GM12891 (cell line): ENCODE measurements at places on chromosomes 4 and X.

- DNase-seq, result no peak
These were observed 1.6 kb upstream of the JCHAIN start for GRCh38 chr4:70667740-70668535.

DNA sequence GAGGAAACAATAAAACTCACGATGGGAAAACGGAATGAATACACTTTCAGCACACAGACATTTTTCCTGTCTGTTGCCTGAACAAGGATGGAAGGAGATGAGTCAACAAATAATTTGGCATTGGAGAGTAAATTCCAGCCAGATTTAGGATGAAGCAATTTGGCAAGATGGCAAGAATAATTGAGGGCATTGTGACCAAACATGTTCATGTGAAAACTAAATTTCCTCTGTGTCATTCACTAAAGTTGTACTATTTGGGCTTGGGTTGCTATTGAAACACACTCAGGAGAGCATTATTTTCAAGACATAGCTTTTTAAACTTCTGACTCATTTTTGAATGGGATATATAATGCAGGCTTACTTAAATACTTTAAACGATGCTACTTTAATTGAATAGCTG is 1614.4 kb downstream of the PCDH19 start:
- no peak for DNase-seq

- no peak for DNase-seq
These were observed 56.5 kb downstream of the ARAP2 start for GRCh38 chr4:36187723-36188333.

GRCh38 chrX:110399497-110399896 is 40.8 kb downstream of the RTL9 start:
- no peak for DNase-seq

DNA sequence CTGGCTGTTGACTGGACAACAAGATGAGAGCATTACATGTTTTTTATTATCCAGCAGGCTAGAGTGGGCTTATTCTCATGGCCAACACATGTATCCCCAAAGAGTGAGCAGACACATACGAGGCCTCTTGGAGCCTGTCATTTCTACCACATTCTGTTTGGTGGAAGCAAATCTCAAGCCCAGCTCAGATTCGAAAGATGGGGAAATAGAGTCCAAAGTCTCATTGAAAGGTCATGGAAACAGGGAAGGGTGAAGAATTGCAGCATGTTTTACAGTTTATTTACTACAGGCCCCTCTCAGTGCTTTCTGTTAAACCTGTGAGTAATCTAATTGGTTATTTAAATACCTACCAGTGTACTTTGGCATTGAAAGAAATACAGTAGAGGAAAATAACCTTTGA is 108.6 kb downstream of the FRAS1 start:
- no peak for DNase-seq

- no peak for DNase-seq
These were observed 4.7 kb upstream of the GPR143 start for GRCh38 chrX:9770319-9770718.

- DNase-seq, result no peak
These were observed 17.6 kb downstream of the SASH3 start for GRCh38 chrX:129797251-129797906.

DNA sequence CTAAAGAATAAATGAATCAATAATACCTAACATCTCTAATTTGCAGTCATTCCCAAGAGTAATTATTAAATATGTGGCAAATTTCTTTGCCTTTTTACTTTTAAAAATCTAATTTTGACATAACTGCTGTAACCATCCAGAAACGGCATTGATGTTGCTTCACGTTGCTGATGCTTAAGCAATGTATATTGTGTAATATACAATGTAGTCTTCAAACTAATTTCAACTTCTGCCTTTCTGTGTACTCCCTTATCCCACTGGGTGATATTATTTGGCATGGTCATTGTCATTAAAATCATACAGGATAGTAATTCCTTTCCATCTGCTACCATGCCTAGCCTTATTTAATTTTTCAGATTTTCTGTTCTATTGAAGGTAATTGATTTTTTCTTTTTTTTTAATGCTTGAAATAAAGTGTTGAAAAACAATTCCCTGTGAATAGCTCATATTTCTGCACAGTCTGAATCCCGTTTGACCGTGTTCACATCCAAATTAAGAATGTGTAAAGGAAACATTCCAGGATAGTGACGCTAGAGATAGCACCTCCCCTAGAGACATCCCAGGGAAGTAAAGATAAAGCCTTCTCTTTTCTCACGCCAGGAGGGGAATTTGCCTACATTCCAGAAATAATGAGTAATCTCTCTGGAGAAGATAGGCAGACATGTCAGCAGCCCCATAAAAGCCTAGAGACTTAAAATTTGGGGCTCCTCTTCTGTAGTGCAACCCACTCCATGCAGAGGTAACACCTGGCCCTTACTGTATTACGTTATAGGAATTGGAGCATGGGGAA is 8.6 kb downstream of the FAM200B start:
- DNase-seq, result no peak

GRCh38 chr4:184283659-184284335 is 66.1 kb upstream of the ENPP6 start:
- no peak for DNase-seq

- DNase-seq, result no peak
These were observed 44.0 kb upstream of the SORCS2 start for GRCh38 chr4:7148337-7148736.

DNA sequence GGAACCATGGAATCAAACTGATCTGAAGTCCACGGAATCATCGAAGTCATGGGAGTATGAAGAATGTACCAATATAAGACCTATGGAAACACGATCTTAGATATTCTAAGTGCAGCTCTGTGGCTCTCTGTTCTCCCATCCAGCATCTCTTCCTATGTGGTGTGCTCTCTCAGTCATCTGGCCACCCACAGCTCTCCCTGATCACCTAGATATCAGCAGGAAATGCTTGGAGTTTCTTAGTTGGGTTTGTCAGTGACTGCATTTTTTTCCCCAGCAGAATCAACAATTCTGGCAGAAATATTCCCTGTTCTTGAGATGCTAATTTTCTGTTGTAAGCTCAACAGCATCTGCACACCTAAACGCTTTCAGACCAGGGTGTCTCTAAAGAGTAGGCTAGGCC is 94.1 kb downstream of the GC start:
- DNase-seq, result no peak

- no peak for DNase-seq
These were observed 344.0 kb downstream of the CENPC start for GRCh38 chr4:67201334-67201733.

GRCh38 chrX:154378059-154378798 is 866 bp upstream of the EMD start:
- no peak for DNase-seq

DNA sequence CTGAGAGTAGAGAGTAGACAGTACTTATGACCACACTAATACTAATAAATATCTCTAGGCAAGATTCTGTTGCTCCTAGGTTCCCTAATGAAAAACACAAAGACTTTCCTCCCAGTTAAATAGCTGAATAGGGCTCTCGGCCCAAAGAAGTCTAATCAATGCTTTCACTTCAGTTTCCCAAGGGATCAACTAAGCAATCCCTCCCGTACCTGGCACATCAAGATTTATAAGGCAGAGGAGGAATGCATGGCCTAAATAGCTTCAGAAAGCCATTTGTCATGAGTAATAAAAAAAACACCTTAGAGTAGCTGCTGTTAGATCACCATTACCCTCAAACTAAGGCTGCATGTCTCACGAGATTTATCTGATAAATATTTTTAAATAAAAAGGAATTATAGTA is 56.8 kb upstream of the EXOC1L start:
- DNase-seq, result no peak

- DNase-seq, result no peak
These were observed at the start of gene PABPC5 for GRCh38 chrX:91434351-91435168. PABPC5 (plus strand) TSS chrX:91434839; CDS start chrX:91435578, 739 bp downstream.

GRCh38 chr4:153113061-153113837 is 91.0 kb upstream of the TRIM2 start:
- no peak for DNase-seq

DNA sequence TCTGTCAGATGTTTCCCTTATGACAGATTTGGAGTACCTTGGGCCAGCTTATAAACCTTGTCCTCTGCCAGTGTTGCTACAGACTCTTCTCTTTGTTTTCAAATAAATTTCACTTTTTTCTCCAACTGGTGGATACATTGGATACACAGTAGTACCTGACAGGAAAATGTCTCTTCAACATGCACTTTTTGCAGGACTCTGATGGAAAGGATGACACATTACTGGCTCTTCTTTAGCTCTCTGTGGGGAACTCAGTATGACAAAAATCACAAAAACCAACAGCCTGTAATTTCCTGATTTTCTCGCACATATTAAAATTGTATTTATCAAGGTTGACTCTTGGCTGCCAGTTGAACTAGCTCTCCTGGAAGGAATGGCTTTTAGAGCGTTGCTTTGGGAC is 61.3 kb upstream of the GIMD1 start:
- no peak for DNase-seq

DNA sequence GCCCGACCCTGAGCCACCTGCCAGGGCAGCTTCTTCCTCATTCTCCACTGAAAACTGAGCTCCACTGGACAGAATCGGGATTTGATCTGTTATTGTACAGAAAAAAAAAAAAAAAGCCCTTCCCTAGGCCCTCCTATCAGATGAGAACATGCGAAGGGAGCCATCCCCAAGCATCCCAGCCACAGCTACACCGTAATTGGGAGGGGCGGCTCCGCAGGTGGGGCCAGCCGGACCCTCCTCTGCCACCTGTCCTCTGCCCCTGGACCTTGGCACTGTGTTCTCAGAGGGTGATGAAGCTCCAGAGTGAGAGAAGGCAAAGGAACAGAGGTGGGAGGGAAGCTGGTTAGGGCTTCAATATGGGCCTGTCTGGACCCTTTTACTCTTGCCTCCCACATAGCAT is 240.0 kb upstream of the PSAPL1 start:
- no peak for DNase-seq

DNA sequence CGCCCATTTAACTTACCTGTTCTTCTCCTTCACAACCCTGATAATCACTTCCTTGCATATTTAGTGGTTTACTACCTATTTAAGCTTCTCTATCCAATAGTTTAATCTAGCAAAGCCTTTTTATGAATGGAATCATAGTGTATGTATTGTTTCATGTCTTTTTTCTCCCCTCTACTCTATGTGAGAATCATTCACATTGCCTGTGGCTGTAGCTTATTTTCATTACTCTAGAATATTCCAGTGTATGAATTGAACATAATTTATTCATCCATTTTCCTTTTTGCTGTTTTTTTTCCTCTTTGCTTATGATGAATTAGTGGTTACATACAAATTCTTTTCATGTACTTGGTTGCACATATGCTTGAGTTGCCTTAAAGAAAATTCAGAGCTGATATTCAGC is 490 bp upstream of the ADH4 start:
- no peak for DNase-seq

- DNase-seq, result peak; percentile 26
These were observed 651 bp upstream of the SAP30 start for GRCh38 chr4:173370130-173370476.
